ENCODE measurements at places on chromosomes 3 and 15.

GRCh38 chr3:184656829-184657681 lies 54.8 kb downstream of the MAGEF1 start:
- peak; percentile 83 for DNase-seq

- no peak for DNase-seq
These were observed 298.2 kb downstream of the EPHA3 start for GRCh38 chr3:89405593-89405992.

GRCh38 chr15:100759698-100760356 lies 119.8 kb upstream of the ALDH1A3 start:
- peak; percentile 82 for DNase-seq

DNA sequence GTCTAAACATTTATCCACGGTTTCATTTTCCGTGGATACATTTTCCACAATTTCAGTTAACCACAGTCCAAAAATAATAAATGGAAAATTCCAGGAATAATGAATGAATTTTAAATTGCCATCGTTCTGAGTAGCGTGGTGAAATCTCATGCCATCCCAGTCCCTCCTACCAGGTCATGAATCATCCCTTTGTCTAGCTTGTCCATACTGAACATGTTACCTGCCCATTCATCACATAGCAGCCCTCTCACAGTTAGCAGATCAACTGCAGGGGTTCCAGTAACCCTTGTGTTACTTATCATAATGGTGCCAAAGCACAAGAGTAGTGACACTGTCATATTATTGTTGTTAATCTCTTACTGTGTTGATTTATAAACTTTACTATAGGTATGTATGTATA lies 124.5 kb downstream of the GSK3B start:
- DNase-seq = no peak

GRCh38 chr3:86815880-86816279 lies 175.1 kb downstream of the VGLL3 start:
- peak; percentile 76 for DNase-seq

- peak; percentile 73 for DNase-seq
These were observed 213.6 kb downstream of the FEZF2 start for GRCh38 chr3:62159709-62160092.

DNA sequence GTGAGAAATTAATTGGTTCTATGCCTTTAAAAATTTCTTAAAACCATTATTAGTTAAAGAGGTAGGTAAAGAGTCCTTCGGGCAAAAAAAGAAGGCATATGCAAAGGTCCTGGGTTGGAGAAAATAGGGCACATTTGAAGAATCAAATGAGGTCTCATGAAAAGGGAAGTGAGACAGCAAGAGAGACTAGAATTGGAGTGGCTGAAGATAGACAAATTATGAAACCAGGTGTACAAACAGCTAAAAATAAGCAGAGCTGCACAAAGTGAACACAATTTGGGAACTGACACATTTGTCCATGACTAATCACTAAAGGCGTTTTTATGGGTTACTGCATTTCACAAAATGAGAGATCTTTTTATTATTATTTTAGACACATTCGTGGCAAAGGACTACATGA lies 581.2 kb downstream of the PYDC2 start:
- DNase-seq = no peak
